ENCODE measurements at places on chromosomes 5 and 9. TPM values are rescaled to one million over a fixed set of nuclear protein-coding genes. Genes with fewer than 3 reads are reported as not detected.

The ITK gene
- 0.44 TPM for total RNA-seq

The ANKRA2 gene
- 61.4 TPM for total RNA-seq

The BASP1 gene
- total RNA-seq: 193 TPM

The TRIM36 gene
- 32.7 TPM for total RNA-seq

The CDH9 gene
- 1.6 TPM for total RNA-seq

The PCDHGA6 gene
- 13.2 TPM for total RNA-seq

The PCDHGA1 gene
- total RNA-seq: 1.8 TPM

The SLC9A3 gene
- total RNA-seq: 3.1 TPM

The ENTR1 gene
- 25.7 TPM for total RNA-seq

The RANBP17 gene
- 62.1 TPM for total RNA-seq

The GMCL2 gene
- total RNA-seq: not detected

The ACOT12 gene
- total RNA-seq: not detected

The FOXD4L3 gene
- not detected for total RNA-seq

The PCDHGB6 gene
- total RNA-seq: 15.1 TPM

The PCDH12 gene
- 8.6 TPM for total RNA-seq

The PCDHGB7 gene
- total RNA-seq: 26.6 TPM

The GTF3C5 gene
- total RNA-seq: 48.3 TPM

The ADRA1B gene
- 1.8 TPM for total RNA-seq

The EXD3 gene
- total RNA-seq: 22.0 TPM

The GARIN3 gene
- total RNA-seq: not detected

The SLC36A2 gene
- not detected for total RNA-seq

The BTNL3 gene
- not detected for total RNA-seq

The ARAP3 gene
- total RNA-seq: 8.0 TPM

The PCDHB2 gene
- total RNA-seq: 8.3 TPM

The SLC25A2 gene
- not detected for total RNA-seq

The PAEP gene
- not detected for total RNA-seq

The OTULINL gene
- total RNA-seq: 12.1 TPM

The ROR2 gene
- 24.1 TPM for total RNA-seq

The GABRG2 gene
- total RNA-seq: 19.2 TPM

The SHC3 gene
- total RNA-seq: 4.4 TPM

The IGIP gene
- 14.5 TPM for total RNA-seq

The ACTBL2 gene
- total RNA-seq: not detected

The ANKRD34B gene
- total RNA-seq: not detected

The ZNF346 gene
- 41.1 TPM for total RNA-seq

The ACER2 gene
- total RNA-seq: 11.1 TPM

The POLR1E gene
- total RNA-seq: 30.1 TPM

The SCGB3A2 gene
- not detected for total RNA-seq

The RGS14 gene
- 5.1 TPM for total RNA-seq

The PRDM9 gene
- total RNA-seq: not detected

The NR4A3 gene
- total RNA-seq: 5.1 TPM

The MEIKIN gene
- 0.55 TPM for total RNA-seq

The IFNA21 gene
- total RNA-seq: not detected

The PCDHGB3 gene
- 14.2 TPM for total RNA-seq

The GNE gene
- total RNA-seq: 46.5 TPM

The OR2V1 gene
- total RNA-seq: not detected

The TPRN gene
- 11.3 TPM for total RNA-seq

The PSAT1 gene
- 35.4 TPM for total RNA-seq

The LPAR1 gene
- total RNA-seq: 50.1 TPM

The HTR1A gene
- not detected for total RNA-seq

The FRMPD1 gene
- total RNA-seq: 34.9 TPM

The CENPH gene
- total RNA-seq: 9.8 TPM

The AP3B1 gene
- total RNA-seq: 54.8 TPM

The MARCOL gene
- total RNA-seq: not detected

The CER1 gene
- total RNA-seq: 0.88 TPM

The SPATA6L gene
- 4.7 TPM for total RNA-seq

The ALDOB gene
- 0.33 TPM for total RNA-seq

The IER5L gene
- 11.9 TPM for total RNA-seq
